AG04450 (cell line): ENCODE measurements at places on chromosomes 7 and 10.
A peak's percentile ranks its signal among the peaks of the same experiment; 100 is the strongest.

GRCh38 chr7:43590862-43591557 lies 8.1 kb downstream of the STK17A start:
- no peak for DNase-seq

DNA sequence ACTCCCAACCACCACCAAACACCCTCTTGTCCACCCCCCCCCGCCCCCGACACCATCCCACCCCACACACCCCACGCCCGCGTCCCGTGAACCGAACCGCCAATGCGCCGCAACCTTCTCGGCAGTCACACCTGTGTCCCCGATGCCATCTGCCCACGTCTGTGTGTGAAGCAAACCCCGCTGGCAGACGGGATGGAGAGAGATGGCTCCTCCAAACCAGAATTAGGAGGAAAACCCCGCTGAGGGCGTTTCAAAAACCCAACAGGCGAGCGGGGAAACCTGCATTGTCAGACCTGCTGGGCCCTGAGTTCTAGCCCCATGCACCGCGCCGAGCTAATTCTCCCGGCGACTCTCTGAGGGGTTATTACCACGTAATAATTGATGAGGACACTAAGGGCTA lies 28.6 kb upstream of the KCNK18 start:
- no peak for DNase-seq

DNA sequence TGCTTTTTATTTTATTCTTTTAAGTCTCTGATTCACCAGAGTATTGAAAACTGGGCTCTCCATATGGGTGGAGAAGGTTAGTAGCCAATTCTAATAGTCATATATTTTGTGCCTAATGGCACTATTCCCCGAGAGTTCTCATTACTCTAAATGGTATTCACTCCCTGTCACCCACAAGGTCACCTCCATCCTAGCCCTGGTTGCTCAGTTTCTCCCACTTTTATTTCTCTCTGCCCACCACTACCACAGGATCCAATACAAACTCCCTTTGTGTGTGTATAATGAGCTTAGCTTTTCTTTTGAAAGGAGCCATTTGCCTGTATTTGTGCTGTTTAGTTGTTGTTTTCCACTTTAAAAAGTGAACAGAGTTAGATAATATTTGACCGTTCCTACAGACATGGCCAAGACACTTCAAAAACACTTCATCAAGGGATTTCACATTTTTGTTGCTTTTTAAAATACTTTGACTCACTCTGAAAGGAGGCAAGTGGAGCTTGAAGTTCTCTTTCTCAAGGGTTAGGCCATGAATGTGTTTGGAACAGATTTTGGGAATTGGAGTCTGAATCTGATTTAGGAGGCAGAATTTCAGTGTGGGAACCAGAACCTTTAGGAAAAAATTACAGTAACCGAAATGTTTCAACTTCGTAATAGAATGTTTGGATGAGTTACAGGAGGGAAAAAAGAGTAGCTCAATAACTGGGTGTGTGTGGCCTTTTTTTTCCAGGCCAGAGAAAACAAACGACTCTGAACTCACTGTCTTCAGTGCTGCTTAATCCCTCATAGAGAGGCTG lies 321.3 kb downstream of the BICC1 start:
- no peak for DNase-seq

GRCh38 chr7:93211228-93211818 lies 14.9 kb downstream of the HEPACAM2 start:
- DNase-seq, result no peak

DNA sequence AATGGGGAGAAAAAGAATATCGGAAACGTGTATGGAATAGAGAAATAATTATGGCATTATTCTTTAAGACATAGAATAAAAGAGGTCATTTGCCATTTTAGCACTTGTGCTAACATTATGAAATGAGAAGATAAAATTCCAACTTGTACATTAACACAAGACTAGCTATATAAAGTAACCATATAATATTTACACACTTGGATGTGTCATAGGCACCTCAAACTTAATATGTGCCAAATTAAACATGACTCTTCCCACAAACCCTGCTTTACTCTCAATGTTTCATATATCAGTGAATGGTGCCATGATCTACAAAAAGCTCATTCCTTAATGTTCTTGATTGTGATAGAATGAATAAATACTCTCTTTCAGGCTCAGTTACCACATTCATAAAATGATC lies 4.1 kb upstream of the MINDY3 start:
- no peak for DNase-seq

GRCh38 chr10:12431151-12432101 lies 82.1 kb downstream of the CAMK1D start:
- no peak for DNase-seq

DNA sequence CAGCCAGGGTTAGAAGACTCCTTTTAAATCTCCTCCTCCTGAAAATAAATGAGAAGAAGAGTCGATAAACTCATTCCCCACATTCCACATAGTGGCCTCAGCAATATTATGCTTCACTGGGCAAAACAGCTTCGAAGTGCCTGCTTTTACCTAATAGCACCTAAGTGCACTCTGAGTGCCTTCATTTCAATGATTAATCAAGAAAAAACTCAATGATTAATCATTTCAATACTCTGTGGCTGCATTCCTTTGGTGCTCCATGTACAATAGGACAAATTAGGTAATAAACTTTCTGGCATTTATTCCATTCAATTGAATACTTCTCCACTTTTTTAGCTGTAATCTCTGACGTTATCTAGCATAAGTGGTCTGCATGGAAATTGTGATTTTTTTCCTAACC lies 174.6 kb downstream of the CCDC71L start:
- DNase-seq, result no peak

GRCh38 chr7:117800406-117800805 lies 72.8 kb downstream of the CTTNBP2 start:
- no peak for DNase-seq

GRCh38 chr10:63553031-63553430 lies 31.8 kb downstream of the REEP3 start:
- DNase-seq, result peak; percentile 18

GRCh38 chr7:51471210-51471980 lies 154.8 kb upstream of the COBL start:
- DNase-seq, result no peak

DNA sequence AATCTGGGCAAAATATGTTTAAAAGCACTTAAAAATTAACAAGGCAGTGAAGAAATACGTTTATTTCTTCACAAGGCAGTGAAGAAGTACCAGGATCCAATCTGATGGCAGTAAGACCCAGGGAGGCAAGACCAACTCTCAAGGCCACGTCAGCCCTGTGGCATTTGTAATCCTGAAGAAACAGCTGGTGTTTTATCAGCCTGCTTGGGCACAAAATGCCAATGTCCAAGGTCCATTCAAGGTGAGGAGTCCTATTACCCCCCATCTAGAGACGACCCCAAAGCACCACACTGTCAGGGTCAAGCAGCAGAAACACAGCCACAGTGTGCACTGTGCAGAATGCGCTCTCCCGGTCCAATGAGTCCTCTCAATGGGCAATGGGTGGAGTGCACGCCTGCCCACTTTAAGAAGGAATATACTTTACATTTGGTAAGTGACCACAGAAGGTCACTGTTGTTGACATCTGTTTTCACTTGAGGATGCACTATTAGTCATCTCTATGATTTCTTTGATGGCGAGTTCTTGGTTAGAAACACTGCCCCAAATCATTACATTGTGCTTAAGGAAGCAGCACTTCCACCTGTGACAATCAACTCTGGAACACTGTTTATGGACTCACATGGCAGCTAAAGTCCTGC lies 12.8 kb downstream of the CPXM2 start:
- no peak for DNase-seq

- DNase-seq, result no peak
Observed at GRCh38 chr7:27103489-27104226, 1.2 kb upstream of the HOXA2 start.

DNA sequence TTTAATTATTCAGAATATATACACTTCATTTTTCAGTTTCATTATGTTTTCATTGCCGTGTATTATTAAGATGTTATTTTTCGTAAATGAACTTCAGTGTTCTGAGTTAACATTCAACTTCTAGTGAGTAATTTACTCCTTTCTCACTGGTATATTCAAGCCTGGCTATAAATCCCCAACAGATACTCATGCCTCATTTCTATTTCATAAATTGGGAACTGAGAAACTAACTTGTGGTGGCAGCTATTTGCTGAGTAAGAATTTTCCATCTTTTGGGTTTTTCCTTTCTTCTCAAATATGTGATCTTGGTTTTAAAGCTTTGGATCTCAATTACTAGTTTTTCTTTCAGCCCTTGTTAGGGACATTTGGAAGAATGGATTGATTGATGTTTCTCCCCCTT lies 281.1 kb downstream of the CDK14 start:
- DNase-seq, result no peak

- DNase-seq, result no peak
Observed at GRCh38 chr7:123637203-123637602, 18.5 kb upstream of the LMOD2 start.
